ENCODE measurements at places on chromosomes 16 and 17.
A peak's percentile ranks its signal among the peaks of the same experiment; 100 is the strongest.

- DNase-seq, result no peak
These were observed 497.8 kb downstream of the HS3ST4 start for GRCh38 chr16:26189536-26189935.

DNA sequence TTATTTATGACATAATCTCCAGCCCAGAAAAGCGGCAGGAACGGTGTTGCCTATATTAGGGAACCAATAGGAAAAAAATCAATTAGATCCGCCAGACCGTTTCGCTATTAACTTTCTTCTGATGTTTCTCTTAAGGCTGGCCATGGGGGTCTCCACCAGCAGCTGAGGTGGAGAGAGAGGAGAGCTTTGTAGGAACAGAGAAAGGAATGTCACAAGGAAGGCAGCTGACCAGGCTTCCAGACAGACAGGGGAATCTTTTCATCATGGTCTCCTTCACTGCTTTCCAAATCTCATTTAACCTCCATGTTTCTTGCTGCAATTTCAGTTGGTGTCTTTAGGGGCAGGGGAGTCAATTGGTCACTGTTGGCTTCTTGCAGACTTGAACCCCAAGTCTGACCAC lies 8.9 kb upstream of the SEZ6 start:
- no peak for DNase-seq

DNA sequence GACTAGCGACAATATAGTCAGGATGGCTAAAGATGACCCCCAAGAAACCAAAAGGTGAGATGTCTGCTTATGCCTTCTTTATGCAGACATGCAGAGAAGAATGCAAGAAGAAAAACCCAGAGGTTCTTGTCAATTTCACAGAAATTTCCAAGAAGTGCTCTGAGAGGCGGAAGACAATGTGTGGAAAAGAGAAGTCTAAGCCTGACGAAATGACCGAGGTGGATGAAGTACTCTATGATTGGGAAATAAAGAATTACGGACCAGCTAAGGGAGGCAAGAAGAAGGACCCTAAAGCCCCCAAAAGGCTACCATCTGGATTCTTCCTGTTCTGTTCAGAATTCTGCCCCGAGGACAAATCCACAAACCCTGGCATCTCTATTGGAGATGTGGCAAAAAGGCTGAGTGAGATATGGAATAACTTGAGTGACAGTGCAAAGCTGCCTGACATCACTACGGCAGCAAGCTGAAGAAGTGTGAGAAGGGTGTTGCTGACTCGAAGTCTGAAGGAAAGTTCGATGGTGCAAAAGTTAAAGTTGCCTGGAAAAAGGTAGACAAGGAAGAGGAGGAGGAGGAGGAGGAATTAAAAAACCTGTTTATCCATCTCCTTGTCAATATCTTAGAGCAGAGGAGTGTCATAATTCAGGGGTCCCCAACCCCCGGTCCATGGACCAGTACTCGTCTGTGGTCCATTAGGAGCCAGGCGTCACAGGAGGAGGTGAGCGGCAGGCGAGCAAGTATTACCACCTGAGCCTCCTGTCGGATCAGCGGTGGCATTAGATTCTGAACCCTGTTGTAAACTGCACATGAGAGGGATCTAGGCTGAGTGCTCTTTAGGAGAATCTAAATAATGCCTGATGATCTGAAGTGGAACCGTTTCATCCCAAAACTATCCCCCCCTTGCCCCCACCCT lies 25.1 kb upstream of the ADGRG1 start:
- peak; percentile 1 for DNase-seq

DNA sequence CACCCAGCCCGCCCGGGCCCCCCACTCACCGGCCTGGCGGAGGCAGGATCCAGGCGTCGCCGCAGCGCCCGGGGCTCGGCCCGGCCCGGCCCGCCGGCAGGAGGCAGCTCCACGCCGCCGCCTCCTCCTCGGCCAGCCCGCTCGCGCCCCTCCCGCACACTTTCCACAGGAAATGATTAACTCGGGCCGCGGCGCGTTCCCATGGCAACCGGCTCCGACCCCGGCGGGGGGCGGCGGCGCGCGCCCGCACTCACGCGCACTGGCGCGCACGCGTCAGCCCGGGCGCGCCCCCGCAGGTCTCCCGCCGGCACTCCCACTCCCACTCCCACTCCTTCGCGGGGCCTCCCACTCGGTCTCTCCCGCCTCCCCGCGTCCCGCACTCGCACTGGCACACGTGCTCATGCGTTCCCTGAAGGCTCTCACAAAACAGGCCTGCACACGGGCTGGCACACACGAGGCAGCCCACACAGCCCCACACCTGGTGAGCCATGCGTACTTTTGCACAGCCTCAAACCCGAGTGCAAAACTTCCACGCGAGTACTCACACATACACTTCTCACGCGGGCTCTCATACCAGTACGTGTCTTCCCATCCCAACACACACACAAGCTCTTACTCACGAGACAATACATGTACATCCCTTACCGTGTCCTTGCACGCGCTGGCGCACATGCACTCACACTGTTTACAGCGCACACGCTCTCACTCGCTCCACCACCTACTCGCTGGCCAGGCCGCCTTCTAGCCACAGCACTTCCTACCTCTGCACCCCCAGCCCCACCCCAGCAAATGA lies at the start of gene KIFC3:
TSS of gene KIFC3 (minus strand) at position 151 of the 793 bp plus-strand sequence. CDS start 4,248 bp downstream, outside the sequence.
- peak; percentile 65 for DNase-seq

- peak; percentile 72 for DNase-seq
These were observed 28.8 kb downstream of the MPP2 start for GRCh38 chr17:43878260-43879175.

- no peak for DNase-seq
These were observed 8.0 kb upstream of the MYH2 start for GRCh38 chr17:10557422-10557821.

DNA sequence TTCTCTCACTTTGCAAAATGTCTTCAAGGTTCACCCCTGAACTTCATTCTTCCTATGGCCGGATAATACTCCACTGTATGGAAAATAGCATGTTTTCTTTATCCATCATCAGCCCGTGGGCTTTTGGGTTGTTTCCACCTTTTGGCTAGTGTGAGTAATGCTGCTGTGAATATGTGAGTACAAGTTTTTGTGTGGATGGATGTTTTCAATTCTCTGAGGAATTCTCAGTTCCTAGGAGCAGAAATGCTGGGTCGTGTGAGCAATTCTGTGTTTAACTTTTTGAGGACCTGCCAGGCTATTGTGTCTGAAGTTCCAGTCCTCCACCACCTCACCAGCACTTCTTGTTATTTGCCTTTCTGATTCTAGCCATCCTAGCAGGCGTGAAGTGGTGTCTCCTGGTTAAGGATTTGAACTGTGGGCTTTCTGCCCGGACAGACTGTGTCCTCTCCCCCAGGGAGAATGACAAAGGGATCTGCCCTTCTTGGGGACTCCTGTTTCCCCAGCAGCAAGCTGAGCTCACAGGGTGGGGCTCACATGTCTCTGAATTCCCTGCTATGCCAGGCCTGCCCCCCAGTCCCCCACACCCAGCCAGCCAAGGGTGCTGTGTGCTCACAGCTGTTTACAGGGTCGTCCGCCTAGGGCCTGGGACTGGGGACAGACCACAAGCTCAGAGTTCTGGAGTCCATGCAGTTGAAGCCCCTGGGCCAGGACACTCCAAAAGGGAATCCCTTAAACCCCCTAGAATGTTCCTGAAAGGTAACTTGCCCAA lies 92.2 kb upstream of the CIBAR2 start:
- DNase-seq, result no peak

DNA sequence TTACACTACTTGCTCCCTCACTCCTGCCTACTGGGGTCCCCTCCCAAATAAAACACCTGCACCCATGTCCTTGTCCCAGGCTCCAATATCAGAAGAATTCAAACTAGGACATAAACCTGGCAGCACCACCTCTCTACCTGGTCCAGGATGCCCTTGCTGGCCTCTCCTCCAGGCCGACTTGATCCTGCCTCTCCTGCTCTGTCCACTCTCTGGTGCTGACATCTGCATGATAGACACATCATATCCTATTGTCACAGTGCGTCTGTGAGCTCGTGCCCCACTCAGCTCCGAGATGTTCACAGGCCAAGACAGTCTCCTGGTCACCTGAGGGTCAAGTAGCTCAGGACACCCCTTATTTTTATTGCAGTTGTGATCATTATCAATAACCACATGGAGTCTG lies 31.5 kb upstream of the GRIN2A start:
- no peak for DNase-seq

GRCh38 chr17:43660816-43661493 lies 767 bp downstream of the MEOX1 start:
- no peak for DNase-seq
